Effector CD8-positive, alpha-beta T cell (primary cell): ENCODE measurements at places on chromosomes 1 and 21.

DNA sequence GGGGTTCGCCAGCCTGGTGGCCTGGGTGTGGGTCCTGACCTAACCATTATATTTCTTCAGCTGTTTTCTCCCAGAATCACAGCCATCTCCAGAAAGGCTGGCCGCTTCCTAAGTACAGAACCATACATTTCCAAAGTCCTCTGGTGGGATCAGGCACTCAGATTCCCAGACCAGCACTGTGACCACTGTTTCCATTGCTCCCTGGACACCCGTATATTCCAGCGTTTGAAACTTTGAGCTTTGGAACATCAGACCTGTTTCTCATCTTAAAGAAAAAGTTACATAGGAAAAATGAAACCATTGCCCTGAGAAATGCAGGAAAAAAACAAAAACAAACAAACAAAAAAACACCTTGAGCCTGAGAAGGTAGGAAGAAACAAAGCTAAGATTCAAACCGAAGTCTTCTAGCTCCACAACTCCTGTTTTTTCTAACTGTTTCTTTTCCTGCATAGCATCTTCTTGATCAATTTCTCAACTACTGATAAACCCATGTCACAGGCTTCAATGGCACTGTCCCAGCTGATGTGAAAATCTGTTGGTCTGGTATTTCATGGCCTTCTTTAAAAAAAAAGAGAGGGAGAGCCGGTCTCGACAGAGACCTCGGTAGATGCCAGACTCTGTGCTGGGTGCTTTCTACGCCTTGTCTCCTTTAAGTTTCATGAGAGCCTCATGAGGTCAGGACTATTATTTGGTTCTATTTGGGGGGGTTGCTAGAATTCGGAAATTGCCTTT lies 221.3 kb downstream of the TOMM20 start:
- no peak for DNase-seq

DNA sequence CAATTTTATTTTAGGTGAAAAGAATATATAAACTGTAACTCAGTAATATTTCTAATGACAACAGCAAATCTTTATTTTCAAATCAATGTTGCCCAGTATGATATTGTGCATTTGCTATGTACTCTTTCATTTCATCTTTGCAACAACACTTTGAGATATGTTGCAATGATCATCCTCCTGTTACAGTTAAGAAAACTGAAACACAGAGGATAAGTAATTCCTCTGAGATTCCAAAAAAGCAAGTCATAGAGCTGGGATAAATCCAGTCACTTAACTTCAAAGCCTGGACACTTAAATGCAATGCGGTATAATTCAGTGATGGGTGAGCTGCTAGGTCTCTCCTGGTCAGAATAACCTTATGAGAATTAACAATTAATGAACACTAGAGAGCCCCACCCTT lies 48.6 kb upstream of the EXO1 start:
- DNase-seq = no peak

DNA sequence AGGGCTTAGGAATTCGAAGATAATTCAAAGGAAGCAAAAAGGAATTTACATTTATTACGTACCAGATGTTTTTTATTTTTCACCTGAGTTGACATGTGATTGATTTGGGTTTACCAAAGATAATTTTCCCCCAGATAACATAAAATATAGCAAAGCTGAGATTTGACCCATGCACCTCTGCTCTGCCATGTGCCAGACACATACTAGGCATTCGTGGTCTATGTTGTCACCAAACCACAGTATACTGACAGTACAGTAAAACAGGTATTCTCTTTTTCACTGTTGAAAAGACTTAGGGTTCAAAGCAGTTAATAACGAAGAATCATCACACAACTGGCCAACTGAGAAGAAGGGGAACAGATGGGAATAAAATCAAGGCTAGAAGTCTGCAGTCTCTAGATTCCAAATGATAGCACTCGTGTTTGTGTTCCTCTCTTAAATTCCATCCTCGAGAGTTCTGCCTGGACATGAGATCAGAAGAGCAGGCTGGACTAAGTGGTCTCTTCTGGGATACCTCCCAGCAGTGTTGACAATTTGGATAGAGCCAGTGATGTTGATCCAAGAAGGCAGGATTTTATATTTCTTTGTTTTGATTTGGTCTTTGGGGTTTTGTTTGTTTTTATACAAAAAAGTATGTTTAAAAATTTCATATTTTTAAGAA lies 85.3 kb upstream of the RAVER2 start:
- DNase-seq = no peak

- no peak for DNase-seq
These were observed 21.1 kb downstream of the SNAP47 start for GRCh38 chr1:227756172-227756959.

DNA sequence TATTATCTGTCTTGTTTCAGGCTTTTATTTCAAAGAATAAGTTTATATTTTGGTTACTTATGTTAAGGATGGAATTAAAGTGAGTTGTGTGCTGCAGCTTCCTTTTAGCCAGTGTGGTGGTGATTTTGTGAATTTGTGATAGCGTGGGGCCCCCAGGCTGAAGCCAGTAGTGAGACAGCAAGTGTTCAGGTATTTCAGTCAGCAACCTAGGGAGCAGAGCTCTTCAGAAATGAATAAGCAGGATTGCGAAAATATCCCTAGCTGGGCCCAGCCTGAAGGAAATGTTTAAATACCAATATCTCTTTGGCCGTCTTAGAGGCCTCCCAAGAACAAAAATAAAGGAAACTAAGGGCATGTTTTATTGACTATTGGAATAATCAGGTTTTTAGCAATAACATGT lies 150.8 kb upstream of the C1orf105 start:
- no peak for DNase-seq

DNA sequence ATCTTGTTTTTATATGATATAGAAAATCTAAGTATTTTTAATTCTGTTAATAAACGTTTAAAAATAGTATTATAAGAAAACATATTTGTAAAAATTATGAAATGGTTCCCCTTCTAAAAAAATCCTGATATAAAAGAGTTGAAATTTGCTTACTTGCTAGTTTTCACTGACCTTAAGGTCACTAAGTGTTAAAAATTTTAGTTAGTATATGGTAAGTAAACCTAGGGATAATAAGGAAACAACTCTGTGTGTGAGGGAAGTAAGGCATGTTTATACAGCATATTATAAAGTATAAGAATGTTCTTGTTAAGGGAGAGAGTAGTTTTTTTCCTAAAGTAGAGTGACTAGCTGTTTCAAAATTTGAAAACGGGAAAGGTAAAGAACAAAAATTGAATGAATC lies 130.9 kb upstream of the LYPLAL1 start:
- no peak for DNase-seq

GRCh38 chr1:94039871-94040569 lies 80.9 kb downstream of the ABCA4 start:
- DNase-seq = no peak

- no peak for DNase-seq
These were observed 197.5 kb downstream of the BRINP2 start for GRCh38 chr1:177368255-177368654.

DNA sequence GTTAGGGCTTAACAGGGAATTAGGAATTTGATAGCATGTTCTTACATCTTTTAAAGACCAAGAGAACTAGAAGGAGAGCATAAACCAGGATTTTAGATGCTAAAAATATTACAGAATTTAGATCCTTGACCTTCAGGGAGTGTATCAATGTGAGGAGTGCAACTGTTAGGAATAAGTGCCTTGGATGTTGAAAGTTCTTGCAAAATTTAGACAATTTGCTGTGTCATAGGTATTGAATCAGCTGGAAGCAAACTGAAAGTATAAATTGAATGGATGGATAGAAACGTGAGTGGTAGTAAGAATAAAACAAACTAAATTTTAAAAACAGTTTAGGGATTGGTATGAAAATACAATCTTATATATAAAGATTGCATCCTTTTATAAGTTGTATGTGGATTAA lies 27.7 kb downstream of the PPP1R12B start:
- DNase-seq = no peak

DNA sequence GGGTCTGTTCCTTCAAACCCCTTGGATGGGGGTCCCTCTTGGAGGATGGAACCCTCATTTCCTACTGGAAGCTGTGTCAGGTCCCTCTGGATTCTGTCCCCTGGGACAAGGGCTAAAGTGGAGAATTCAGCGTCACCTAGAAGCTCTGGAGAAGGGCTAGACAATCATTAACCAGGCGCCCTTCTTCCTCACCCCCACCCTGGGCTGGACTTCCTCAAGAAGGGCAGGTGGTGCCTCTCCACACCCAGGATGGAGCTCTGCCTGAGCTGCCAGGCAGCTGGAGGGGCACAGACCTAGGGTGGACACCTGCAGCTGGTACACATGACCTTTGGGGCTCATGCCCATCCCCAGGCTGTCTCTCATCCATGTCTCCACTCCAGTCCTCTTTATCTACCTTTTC lies 3.6 kb downstream of the CELF3 start:
- no peak for DNase-seq

GRCh38 chr21:33975548-33976081 lies 60.0 kb upstream of the ATP5PO start:
- DNase-seq = no peak

DNA sequence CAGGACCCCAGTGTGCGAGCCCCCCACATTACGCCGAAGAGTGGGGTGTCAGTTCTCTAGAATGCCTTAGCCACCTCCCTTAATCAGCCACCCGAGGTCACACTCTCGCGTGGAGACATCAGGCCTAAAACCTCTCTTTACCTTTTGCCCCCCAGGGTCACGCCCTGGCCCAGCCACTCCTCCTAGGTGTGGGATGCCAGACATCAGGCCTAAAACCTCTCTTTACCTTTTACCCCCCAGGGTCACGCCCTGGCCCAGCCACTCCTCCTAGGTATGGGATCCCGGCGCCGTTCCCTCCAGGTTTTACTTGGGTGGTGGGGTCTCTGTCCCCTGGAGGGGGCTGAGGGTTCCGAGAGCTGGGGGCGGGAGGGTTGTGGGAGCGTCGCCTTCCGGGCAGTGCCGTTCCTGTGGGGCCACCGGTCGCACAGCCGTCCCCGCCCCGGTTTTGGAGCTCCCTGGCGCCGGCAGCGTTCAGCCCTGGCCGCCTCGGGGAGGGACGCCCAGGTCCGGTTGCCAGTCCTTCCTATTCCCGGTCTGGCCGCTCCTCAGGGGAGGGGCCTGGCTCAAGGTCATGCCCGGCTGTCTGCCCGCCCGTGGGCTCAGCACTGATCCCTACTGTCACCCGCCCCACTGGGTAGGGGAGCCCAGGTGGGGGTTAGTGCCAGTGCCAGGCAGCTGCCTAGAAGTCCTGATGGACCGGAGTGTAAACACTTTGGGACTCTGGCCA lies 882 bp downstream of the VPS13D start:
- no peak for DNase-seq

GRCh38 chr1:243253926-243254232 lies 1.2 kb downstream of the CEP170 start:
- no peak for DNase-seq

DNA sequence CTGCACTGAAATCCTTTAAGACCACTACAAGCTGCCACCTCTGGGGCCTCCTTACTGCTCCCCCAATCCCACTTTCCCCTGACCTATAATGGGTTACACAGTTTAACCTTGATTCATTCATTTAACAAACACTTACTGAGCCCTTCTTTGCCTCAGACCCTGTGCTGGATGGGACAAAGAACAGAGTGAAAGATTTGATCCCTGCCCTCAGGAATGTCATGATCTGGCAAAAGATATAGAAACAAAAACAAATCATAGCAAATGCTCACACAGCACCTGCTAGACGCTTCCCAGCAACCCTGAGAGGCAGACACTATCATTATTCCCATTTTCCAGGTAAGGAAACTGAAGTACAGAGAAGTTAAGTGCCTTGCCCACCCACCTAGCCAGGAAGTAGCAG lies 7.0 kb upstream of the AUNIP start:
- DNase-seq = no peak

DNA sequence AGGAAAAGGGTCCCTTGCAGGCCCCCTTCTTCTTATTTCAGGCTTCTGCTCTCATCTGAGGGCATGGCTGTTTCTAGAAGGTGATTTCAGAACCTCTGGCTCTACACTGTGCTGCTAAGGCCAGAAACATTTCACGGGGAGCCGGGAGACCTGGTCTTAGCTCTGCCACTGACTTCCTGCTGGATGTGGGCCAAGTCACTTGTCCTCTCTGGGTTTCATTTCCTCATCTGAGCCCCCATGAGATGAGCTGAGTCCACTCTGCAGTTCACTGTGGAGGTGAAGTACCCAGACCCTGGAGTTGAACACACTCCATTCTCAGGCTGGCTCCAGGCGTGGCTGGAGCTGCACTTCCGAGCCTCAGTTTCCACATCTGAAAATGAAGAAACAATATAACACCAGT lies 2.1 kb downstream of the PADI1 start:
- no peak for DNase-seq

DNA sequence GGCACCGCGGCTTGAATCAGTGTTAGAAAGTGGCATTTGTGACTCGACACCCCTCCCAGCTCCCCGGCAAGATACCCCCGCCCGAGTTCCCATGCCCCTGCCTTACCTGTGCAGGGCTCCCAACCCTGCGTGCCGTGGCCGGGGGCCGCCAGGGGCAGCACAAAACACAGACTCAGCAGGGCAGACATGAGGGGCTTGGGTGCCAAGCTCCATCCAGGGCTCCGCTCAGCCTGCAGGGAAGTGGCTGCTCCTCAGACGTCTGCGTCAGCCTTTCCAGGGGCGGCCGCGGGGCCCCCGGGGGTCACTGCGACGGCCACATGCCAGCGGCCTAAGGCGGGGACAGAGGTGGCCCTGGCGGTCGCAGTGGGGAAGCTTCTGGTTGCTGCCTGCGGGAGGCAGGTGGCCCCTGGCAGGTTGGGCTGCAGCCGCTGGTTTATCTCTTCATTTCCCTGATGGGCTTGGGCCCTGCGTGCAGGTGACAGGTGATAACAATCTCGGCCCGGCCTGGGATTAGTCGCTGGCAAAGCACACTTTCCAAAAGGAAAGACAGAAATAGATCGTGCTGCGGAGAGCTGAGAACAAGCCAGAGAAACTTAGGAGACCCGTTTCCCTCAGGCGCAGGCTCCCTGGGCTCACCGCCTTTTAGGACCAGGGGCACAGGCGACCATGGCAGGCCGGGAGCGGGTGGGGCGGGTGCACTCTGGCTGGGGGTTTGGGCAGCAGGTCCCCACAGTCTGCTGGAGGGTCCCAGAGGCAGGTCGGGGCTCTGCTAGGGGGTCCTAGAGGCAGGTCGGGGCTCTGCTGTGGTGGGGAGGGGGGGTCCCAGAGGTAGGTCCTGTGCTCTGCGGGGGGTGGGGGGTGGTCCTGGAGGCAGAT lies at the start of gene TSPEAR:
TSPEAR (minus strand) TSS at position 246 of the 876 bp plus-strand sequence; CDS start at position 188, 58 bp downstream.
- no peak for DNase-seq

GRCh38 chr1:185803241-185803640 lies 69.0 kb downstream of the HMCN1 start:
- no peak for DNase-seq

DNA sequence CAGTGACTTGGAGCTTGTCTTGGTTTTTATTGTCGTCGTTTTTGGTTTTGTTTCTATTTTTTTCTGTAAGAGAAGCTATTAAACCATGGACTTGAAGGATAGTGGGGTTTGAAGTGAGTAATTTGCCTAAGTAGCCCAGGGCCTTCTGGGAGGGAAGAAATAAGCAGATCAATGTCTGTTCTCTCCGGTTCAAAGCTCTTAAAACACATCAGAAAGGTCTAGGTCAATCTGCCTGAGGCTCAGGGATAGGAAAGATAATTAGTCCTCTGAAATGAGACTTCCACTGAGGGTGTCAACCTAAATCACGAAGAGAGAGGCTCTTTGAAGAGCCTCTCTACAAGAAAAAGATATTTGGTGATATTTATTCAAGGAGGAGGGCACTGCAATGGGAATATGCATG lies 178.0 kb downstream of the MATN1 start:
- no peak for DNase-seq

GRCh38 chr1:7942214-7942921 lies 1.7 kb upstream of the TNFRSF9 start:
- DNase-seq = no peak
